HT-29 (cell line): ENCODE measurements at places on chromosomes 1 and 21.
A peak's percentile ranks its signal among the peaks of the same experiment; 100 is the strongest.

DNA sequence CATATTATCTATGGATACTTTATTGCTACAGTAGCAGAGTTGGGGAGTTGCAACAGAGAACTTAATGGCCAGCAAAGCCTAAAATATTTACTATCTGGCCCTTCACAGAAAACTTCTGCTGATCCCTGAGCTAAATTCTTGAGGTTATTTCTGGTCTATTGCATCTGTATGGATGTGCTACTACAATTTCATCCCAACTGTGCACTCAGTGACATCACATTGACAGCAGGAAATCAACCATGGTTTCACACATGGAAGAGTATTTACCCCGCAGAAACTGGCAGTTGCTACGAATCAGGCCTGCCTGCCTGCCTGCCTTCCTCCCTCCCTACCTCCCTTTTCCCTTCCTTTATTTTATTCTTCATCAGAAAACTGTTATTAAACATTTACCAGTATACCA lies 12.1 kb downstream of the CLCA2 start:
- no peak for DNase-seq

DNA sequence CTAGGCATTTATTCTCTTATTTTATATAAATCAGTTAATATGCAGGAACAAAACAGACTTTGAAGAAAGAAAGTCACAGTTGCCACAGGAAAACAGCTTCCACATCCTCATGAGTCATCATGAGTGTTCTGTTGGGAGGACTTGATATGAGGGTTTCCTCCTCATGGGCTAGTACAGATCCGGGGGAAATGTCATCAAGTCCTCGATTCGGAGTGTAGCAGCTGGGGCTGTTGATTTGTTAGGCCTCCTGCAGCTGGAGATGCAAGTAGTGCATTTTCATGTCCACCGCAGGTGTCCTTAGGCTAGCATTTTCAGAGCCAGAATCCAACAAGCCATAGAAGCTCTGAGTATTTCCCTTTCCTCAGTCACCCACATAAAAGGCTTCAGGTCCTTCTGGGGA lies 36.7 kb downstream of the ADAM30 start:
- DNase-seq, result peak; percentile 60

- DNase-seq, result peak; percentile 21
Observed at GRCh38 chr1:50977575-50978143, 7.6 kb downstream of the CDKN2C start.

- DNase-seq, result no peak
Observed at GRCh38 chr1:208172423-208173145, 71.6 kb downstream of the PLXNA2 start.

GRCh38 chr1:64223329-64224151 lies 20.1 kb downstream of the UBE2U start:
- DNase-seq, result no peak

DNA sequence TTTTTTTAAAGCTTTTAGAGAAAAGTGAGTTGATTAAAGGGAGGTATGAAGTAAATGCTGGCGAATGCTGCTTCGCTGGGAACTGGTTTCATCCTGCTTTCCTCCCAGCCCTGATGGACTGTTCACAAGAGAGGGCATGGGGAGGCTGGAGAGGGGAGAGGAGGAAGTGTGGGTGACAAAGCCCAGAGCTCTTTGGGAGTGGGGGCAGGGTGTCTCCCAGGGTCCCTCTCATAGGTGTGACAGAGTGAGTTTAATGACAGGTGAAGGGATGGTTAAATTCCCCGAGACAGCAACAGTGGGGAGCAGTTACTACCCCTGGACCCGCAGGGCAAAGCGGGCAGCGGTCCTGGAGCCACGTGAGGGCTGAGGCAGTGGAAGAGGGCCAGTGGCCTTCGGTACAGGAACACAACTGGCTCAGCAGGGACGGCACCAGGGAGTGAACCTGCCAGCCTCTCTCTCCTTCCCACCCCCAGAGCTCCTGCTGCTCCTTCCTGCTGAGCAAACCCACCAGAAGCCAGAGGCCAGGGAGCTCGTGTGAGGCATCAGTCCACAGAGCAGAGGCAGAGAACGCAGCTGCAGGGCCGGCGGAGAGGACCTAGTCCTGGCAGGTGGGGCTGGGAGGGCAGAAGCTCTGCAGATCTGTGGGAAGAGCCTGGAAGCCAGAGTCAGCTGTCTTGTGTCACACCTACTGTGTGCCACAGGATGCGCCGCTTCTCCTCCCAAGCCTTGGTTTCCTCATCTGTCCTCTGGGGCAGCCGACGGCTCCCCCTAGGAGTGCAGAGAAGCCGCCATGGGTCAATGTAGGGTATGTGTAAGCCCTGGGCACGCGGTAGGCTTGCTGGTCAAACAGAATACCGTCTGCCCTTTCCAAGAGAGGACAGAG lies 20.9 kb upstream of the LRP8 start:
- no peak for DNase-seq

DNA sequence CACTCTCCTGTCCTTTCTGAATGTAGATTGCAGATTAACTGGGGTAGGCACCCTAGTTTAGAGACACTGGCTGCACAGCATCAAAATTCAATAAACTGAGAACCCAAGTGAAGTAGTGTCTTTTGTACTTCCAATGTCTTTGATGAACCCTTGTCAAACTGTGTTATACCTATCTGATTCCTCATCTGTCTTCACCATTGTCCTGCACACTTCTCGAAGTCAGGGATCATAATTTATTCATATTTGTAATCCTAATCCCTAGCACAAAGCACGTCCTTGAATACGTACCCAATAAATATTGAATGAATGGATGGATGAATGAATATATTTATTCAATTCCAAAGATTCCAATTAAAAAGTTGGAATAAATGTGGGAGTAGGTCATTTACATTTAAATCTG lies 256.6 kb upstream of the PTBP2 start:
- no peak for DNase-seq

DNA sequence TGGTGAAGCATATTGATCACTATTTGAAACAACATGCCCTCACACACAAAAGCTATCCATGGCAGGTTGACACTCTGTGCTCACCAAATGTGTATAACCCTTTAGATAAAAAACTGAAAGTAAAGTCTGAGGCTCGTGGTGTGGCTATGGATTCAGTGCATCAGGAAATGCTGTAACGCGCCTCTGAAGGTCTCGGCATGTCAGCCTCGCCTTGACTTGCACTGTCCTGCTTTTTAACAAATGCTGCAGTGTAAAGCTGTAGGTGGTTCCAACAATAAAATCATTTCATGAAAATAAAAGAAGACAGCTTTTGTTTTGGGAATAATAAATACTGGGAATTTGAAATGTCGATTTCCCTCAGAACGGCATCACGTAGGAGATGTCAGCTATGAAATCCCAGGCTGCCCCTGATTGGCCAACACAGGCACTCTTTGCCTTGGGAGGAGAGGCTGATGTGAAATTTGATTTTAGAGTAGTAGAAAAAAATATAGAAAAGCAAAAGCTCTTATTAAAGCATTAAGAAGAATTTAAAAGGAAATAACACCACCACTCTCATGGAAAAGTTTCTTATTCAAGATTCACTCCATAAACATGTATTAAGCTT lies 168.2 kb downstream of the DSCAM start:
- DNase-seq, result no peak

DNA sequence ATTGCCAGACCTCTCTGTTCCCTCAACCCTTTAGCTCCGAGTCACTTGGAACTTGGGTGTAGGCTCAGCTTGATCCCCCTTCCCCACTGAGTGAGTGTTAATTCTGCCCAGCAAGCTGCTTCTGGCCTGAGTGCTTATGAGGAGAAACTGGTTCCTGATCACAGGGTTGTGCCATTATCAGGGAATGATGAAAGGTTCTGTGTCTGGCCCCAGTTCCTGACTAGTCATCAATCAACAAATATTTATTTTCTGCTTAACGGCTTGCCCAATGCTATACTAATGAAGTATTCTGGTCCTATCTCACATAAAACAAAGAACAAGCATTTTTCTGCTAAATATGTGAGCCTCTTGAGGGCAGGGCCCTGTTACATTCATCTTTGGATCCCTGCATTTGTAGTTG lies 20.8 kb downstream of the CC2D1B start:
- DNase-seq, result no peak

DNA sequence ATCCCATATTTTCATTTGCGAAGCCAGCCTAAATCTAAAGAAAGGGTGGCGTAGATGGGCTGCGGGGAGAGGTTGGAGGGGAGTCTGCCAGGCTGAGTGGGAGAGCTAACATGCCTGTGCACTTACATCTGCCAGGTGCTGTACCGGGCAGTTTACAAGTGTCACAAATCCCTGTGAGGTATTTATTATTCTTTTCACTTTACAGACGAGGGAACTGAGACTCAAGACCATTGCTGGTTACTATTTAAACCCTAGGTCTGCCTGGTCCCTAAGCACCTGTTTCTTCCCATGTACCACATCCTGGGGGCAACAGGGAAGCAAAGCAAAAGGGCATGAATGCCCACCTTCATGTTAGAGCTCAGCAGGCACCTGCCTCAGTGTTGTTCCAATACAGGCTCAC lies 19.4 kb upstream of the EFNA1 start:
- no peak for DNase-seq
